ENCODE measurements at places on chromosomes 5 and 9. TPM values are rescaled to one million over a fixed set of nuclear protein-coding genes. Genes with fewer than 3 reads are reported as not detected.

The DIMT1 gene
- total RNA-seq: 18.6 TPM

The FGF10 gene
- total RNA-seq: 2.7 TPM

DNA sequence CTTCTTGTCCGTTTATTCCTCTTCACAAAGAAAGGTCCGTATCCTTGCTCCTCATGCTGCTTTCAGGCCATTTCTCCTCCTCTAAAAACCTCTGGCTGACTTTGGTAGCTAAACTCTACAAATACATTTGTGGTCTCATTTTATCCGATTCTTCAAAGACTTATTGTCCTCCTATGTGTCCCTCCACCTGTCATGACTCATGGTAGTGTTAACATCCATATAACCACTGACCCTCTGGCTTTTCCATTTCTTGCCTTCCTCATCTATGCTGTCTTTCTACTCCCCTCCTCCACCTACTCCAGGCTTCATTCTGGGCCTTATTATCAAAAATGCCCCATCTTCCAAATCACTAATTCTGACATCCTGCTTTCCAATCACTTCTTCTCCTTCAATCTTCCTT lies 4.1 kb upstream of the SEMA6A start:
- H3K27me3 ChIP-seq: peaks cover 27% of the 10 kb centered on the region
- no peak overlapping the region for H3K27ac ChIP-seq
- no peaks in the 10 kb centered on the region for H3K36me3 ChIP-seq
- DNase-seq: no peak
- H3K4me3 ChIP-seq: no peak overlapping the region
- peaks cover 6% of the 10 kb centered on the region for H3K4me1 ChIP-seq

GRCh38 chr5:1342268-1342667 lies 2.6 kb downstream of the CLPTM1L start:
- peaks cover 14% of the 10 kb centered on the region for H3K4me1 ChIP-seq
- H3K27me3 ChIP-seq: no peaks in the 10 kb centered on the region
- H3K27ac ChIP-seq: no peak overlapping the region
- DNase-seq: no peak

GRCh38 chr9:77588271-77588937 lies 59.7 kb downstream of the GNA14 start:
- no peak for DNase-seq
- H3K4me1 ChIP-seq: peaks cover 10% of the 10 kb centered on the region

The PCDHGA5 gene
- total RNA-seq: 0.71 TPM

The URM1 gene
- total RNA-seq: 60.9 TPM

DNA sequence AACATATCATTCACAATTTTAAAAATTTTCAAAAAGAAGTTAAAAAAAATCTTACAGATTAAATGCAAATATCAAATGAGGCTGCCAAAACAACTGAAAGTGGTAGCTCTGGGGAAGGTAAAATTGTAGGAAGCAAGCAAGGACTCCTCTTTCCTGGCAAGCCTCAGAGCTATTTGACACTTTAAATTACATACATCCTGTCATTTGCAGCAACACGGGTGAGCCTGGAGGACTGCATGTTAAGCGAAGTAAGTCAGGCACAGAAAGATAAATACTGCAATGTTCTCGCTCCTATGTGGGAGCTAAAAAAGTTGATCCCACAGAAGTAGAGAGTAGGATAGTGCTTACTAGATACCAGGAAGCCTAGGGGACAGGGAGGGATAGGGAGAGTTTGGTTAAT lies 58.0 kb downstream of the LPAR1 start:
- no peaks in the 10 kb centered on the region for H3K36me3 ChIP-seq
- no peak overlapping the region for H3K4me3 ChIP-seq
- H3K27ac ChIP-seq: no peak overlapping the region
- H3K27me3 ChIP-seq: no peaks in the 10 kb centered on the region

The NMUR2 gene
- not detected for total RNA-seq

The TPPP gene
- 2.6 TPM for total RNA-seq

The SLC25A48 gene
- total RNA-seq: 0.34 TPM

GRCh38 chr9:83355729-83356151 lies 182.5 kb downstream of the FRMD3 start:
- peaks cover 9% of the 10 kb centered on the region for H3K4me1 ChIP-seq
- DNase-seq: no peak
- no peaks in the 10 kb centered on the region for H3K36me3 ChIP-seq

- no peak overlapping the region for H3K27ac ChIP-seq
- peaks cover 27% of the 10 kb centered on the region for H3K27me3 ChIP-seq
- DNase-seq: no peak
- peaks cover 18% of the 10 kb centered on the region for H3K4me1 ChIP-seq
- H3K36me3 ChIP-seq: no peaks in the 10 kb centered on the region
These were observed 100.6 kb upstream of the IER5L start for GRCh38 chr9:129278391-129279237.

The PCDHA9 gene
- 3.8 TPM for total RNA-seq

DNA sequence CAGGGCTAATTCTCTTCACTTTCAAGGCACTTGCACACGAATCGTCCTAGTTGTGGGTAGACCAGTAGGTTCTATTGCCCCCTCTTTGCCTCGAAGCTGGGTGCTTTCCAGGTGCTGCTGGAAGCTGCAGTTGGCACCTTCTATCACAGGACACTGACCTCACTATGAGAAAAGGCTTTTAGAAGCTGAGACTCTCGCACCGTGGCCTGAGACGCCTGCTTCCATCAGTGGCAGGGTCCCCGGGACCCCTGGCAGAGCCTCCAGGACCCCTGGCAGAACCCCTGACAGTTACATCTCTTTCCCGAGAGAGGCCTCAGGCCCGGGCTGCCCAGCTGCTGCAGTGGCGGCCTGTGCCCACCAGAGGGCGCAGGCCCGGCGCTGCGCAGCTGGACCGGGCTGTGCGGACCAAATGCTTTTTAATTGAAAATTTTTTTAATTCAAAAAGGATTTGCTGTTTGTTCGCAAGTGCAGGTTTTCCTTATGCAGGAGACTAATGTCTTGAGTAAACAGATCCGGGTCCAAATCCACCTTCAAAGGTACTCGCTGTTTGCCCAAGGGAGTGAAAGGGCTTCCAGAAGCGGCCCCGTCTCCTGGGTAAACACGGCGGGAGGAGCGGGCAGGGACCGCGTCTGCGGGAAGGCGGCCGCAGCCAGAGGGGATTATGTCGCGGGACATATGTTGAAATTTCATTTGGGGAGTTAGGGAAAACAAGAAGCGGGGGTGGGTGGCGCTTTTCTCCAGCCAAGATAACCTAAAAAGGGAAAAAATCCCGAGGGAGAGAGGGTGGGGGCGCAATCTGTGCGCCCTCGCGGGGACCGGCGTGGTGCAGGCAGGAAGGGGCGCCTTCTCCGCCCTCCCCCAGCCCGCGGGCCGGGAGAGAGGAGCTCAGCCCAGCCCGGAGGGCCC lies 114.5 kb upstream of the LMX1B start:
- DNase-seq: no peak
- peaks cover 4% of the 10 kb centered on the region for H3K4me1 ChIP-seq
- H3K27me3 ChIP-seq: peaks cover 21% of the 10 kb centered on the region
- peak overlapping the region; percentile 69 for H3K27ac ChIP-seq
- peak overlapping the region; percentile 44 for H3K4me3 ChIP-seq

- H3K27me3 ChIP-seq: no peaks in the 10 kb centered on the region
- no peak overlapping the region for H3K27ac ChIP-seq
- H3K36me3 ChIP-seq: peaks cover 9% of the 10 kb centered on the region
- no peak for DNase-seq
- H3K4me1 ChIP-seq: no peaks in the 10 kb centered on the region
These were observed 12.4 kb downstream of the MRPS30 start for GRCh38 chr5:44821164-44821563.

GRCh38 chr9:136373300-136374182 lies at the start of gene CARD9:
CARD9 (minus strand) TSS chr9:136373669; CDS start chr9:136372078, 1,591 bp downstream.
- H3K4me3 ChIP-seq: no peak within 1 kb of the TSS
- H3K36me3 ChIP-seq: no peaks in the 10 kb centered on the region
- no peak within 1 kb of the TSS for H3K27ac ChIP-seq
- DNase-seq: no peak

DNA sequence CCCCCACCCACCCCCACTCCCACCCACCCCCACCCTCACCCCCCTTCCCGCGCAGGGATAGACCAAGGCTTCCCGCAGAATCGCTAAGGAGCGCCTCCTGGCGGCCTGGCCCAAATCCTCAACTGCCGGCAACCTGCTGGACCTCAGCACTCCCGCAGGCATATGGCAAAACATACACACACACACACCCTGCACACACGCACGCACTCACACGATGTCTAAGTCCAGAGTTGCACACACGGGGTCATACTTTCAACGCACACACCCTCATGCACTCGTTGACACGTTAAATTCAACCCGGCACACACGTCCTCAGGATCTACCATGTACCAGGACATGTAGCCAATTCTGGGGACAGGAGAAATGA lies 1.7 kb downstream of the CPLX2 start:
- H3K4me1 ChIP-seq: peaks cover 1% of the 10 kb centered on the region
- no peaks in the 10 kb centered on the region for H3K36me3 ChIP-seq
- H3K27me3 ChIP-seq: peaks cover 76% of the 10 kb centered on the region
- H3K27ac ChIP-seq: no peak overlapping the region
- no peak for DNase-seq

The PRPF4 gene
- 33.6 TPM for total RNA-seq

GRCh38 chr9:130579738-130580463 lies 524 bp downstream of the FUBP3 start:
- no peaks in the 10 kb centered on the region for H3K36me3 ChIP-seq
- no peak for DNase-seq
- peaks cover 14% of the 10 kb centered on the region for H3K4me1 ChIP-seq
- H3K27me3 ChIP-seq: peaks cover 3% of the 10 kb centered on the region

- DNase-seq: no peak
- H3K27ac ChIP-seq: no peak overlapping the region
- no peak overlapping the region for H3K4me3 ChIP-seq
These were observed 386.9 kb upstream of the TLE4 start for GRCh38 chr9:79184831-79185230.

The CCDC183 gene
- total RNA-seq: 9.0 TPM

- no peak overlapping the region for H3K27ac ChIP-seq
- no peaks in the 10 kb centered on the region for H3K36me3 ChIP-seq
- H3K27me3 ChIP-seq: peaks cover 65% of the 10 kb centered on the region
These were observed 10.5 kb upstream of the OLFM1 start for GRCh38 chr9:135076876-135077430.

The AGXT2 gene
- total RNA-seq: not detected

DNA sequence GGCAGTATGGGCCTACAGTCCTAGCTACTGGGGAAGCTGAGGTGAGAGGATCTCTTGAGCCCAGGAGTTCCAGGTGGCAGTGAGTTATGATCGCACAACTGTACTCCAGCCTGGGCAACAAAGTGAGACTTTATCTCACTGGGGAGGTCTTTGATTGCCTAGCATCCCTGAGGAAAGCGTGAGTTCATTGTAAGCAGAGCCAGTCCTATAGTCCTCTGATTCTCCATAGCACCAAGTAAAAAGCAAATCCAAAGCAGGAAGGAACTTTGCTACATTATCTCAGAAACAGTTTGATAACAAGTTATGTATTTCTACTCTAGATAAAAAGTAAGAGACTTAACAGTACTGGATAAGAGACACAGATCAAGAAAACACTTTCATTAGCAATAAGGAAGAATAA lies 37.6 kb downstream of the ANKRD31 start:
- peaks cover 2% of the 10 kb centered on the region for H3K4me1 ChIP-seq
- no peaks in the 10 kb centered on the region for H3K36me3 ChIP-seq
- no peak for DNase-seq
- no peak overlapping the region for H3K4me3 ChIP-seq
- no peak overlapping the region for H3K27ac ChIP-seq

DNA sequence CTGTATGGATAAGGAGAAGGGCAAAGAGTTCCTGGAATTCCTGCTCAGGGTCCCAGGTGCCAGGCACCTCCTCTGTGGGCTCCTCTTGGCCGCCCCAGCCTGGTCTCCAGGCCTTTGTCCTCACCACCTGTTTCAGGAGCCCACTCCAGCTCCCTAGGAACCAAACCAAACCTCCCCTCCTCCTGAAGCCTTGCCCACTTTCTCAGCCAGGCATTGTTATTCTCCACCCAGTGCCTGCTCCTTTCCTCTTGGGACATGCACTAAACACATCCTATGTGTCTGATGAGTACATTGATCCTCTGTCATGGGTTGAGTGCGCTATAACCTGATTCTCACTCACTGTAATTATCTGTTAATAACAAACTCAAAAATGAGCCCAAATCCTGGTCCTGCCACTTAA lies 189.8 kb downstream of the SPOCK1 start:
- no peak overlapping the region for H3K27ac ChIP-seq
- peaks cover 5% of the 10 kb centered on the region for H3K27me3 ChIP-seq
- H3K4me3 ChIP-seq: no peak overlapping the region
- H3K36me3 ChIP-seq: no peaks in the 10 kb centered on the region
- DNase-seq: no peak
- peaks cover 8% of the 10 kb centered on the region for H3K4me1 ChIP-seq

DNA sequence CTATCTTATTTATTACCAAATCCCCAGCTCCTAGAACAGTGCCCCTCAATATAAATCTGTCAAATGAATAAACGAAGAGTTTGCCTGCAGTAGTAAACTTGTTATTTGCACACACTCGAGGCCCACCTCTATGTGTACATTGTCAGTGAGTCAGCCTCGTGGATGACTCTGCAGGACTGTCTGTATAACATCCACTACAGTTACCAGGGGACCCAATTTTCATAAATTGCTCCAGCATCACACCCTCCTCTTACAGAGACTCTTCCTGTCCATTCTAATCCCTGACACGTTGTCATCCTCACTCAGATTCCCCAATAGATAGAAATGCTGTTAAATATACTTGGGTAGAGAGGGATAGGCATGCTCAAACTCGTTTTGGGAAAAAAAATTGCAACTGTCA lies 478.5 kb downstream of the RAB3C start:
- no peak overlapping the region for H3K4me3 ChIP-seq
- no peak overlapping the region for H3K27ac ChIP-seq
- no peaks in the 10 kb centered on the region for H3K36me3 ChIP-seq
- peaks cover 15% of the 10 kb centered on the region for H3K4me1 ChIP-seq
- DNase-seq: no peak
